ENCODE measurements at places on chromosomes 4 and X.

DNA sequence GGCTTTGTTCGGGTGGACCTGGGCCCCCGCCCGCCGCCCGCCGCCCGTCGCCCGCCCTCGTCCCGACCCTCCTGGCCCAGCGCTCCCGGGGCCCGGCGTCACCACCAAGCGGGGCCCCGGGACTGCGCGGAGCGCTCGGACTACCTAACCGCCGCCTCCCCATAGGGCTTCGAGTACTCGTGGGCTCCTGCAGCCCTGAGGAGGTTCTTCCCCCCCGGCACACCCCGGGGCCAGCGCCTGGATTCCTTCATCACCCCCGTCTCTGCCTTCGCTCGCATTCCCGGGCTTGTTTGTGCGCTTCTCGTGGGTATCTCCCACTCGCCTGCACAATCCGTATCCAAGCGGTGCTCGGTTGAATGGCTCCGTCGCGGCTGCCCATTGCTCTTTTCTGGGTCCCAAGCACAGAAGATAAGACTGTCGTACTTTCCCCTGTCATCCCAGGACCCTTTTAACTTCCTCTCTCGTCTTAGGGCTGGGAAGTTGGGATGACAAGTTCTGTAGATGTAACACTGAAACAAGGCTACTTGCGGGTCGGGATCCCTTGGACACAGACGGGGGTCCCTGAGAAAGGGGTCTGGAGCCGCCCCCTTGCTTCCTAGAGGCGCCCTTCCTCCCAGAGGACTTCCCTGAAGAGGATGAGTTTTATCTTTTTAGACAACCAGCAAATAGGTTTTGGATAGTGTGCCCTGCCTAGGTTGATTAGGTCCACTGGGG lies 565 bp downstream of the MOB1B start:
- DNase-seq, result peak; percentile 67

GRCh38 chr4:124206779-124207605 lies 505.5 kb downstream of the ANKRD50 start:
- no peak for DNase-seq

- no peak for DNase-seq
Observed at GRCh38 chr4:110058677-110059076, 139.7 kb downstream of the ELOVL6 start.

DNA sequence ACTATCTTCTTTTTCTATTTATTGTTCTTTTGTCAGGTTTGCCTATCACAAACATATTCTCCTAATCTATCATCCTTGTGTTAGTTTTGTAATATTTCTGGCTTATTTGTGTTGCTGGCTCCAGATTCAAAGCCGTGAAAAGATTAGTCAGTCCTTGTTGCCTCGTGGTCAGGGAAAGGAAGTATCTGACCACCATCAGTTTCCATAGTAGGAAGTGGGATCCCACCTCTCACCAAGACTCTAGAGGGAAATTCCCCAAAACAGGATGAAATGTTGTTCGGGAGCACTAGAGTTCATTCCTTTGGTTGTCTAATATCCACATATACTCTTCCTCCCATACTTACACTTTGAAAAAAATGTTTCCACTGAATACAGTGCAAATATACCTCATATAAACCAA lies 131.0 kb upstream of the HUWE1 start:
- no peak for DNase-seq

GRCh38 chr4:1783015-1783414 lies 10.1 kb upstream of the FGFR3 start:
- no peak for DNase-seq

- no peak for DNase-seq
Observed at GRCh38 chr4:41219421-41219950, 5.1 kb upstream of the APBB2 start.

GRCh38 chr4:26252349-26253025 lies 68.3 kb upstream of the RBPJ start:
- no peak for DNase-seq

DNA sequence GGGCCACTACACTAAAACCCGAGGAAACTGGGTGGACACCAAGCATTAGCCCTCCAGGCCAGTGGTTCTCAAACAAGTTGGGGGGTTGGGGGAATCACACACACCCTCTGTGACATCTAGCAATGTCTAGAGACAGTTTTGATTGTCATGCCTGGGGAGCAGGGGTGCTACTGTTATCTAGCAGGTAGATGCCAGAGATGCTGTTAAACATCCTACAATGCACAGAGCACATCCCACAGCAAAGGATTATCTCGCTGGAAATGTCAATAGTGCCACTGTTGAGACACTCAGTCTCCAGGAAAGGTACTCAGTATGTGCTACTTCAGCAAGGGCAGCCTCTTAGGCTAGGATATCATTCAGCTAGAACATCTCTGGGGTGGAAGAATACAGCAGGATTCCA lies 1.3 kb downstream of the SMC1A start:
- DNase-seq, result no peak

GRCh38 chr4:88045021-88045420 lies 37.6 kb downstream of the PKD2 start:
- no peak for DNase-seq

- DNase-seq, result peak; percentile 16
Observed at GRCh38 chr4:103018391-103019307, 856 bp downstream of the SLC9B1 start.

DNA sequence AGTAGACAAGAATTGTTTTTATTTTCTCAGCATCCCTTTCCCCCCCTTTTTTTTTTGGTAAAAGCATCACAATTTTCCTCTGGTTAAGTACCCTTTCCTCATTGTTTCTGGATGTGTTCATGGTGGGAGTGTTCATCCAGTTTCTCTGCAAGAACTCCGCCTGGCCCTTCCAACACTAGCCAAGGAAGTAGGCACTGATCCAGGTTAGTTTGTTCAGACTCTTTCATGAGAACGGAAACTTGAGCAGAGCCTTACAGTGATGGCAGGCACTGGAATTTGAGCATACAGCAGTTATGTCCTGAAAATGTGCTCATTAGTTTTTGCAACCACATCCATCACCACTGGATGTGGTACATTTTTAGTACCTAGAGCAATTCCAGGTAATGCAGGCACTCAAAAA lies 336.1 kb upstream of the BOD1L1 start:
- no peak for DNase-seq

All from iPS-NIHi11 (cell line).